KG1 (cell line): ENCODE measurements at places on chromosomes 7 and 10.

DNA sequence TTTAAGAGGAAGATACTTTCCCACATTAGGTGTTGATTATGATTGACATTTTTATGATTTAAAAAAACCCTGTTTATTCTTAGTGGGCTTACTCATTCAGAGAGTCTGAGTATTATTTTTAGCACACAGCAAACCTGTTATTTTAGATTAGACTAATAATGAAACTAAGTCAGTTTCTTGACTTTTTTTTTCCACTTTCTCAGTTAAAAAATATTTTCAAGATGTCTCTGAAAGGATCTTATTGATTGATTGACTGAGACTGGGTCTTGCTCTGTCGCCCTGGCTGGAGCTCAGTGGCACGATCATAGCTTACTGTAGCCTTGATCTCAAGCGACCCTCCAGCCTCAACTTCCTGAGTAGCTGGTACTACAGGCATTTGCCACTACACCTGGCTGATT is 20.4 kb upstream of the INPP5F start:
- no peak for DNase-seq

GRCh38 chr7:39606352-39606751 is 17.0 kb upstream of the RALA start:
- no peak for DNase-seq

DNA sequence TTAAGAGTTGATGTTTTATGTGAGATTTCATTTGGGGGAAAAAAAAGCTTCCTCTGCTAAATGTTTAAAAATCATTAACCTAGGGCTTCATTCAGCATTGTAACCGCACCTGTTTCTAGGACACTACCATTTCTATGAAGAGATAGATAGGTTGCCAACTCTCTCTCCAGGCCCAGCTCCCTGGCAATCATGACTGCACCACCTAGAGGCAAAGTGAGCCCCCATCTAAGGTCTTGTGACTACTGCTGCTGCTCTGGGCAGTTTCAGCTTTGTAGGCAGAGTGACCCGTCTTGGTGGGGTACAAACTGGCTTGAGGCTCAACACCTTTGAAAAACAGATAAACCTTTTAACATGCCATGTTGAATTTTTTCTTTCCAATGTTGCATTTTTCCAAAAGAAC is 27.3 kb upstream of the MRC1 start:
- no peak for DNase-seq

GRCh38 chr10:26251925-26252324 is 35.4 kb downstream of the GAD2 start:
- DNase-seq: no peak

DNA sequence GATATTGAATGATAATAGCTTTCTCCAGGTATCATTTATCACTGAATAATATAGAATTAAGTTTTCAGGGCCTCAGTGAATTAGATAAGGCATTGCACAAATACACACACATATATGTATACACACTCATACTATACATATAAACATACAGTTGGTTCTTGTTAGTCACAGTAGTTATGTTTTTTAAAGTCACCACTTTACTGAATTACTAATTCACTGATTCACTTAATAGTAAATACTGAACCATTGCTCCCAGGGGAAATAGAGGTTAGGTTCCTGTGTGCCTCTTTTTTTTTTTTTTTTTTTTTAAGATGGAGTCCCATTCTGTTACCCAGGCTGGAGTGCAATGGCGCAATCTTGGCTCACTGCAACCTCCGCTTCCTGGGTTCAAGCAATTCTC is 33.6 kb downstream of the PRR15 start:
- no peak for DNase-seq

- no peak for DNase-seq
Measured at GRCh38 chr7:107937531-107937930, 46.5 kb downstream of the DLD start.

GRCh38 chr10:71299071-71299785 is 19.8 kb upstream of the SLC29A3 start:
- no peak for DNase-seq

- no peak for DNase-seq
Measured at GRCh38 chr7:90520484-90520883, 51.0 kb downstream of the PTTG1IP2 start.

DNA sequence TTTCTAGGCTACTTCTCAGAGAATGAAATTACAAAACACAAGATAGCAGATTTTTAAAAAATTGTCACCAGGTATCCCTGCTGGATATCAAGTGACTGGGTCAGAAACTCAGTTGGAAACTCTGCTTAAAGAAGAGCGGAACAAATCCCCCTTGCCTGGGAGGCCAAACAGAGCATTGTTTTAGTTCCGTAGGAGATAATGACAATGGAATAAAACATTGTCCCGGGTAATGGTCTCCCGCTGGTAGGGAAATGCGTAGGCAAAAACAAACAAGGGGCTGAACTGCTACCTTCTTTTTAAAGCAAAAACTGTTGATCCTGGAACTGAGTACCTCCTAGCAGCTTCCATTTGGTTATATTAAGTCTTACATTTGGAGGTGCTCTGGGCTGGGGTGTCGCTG is 21.3 kb upstream of the VAX1 start:
- no peak for DNase-seq

- DNase-seq: no peak
Measured at GRCh38 chr10:108689891-108690290, 1233.4 kb downstream of the XPNPEP1 start.

DNA sequence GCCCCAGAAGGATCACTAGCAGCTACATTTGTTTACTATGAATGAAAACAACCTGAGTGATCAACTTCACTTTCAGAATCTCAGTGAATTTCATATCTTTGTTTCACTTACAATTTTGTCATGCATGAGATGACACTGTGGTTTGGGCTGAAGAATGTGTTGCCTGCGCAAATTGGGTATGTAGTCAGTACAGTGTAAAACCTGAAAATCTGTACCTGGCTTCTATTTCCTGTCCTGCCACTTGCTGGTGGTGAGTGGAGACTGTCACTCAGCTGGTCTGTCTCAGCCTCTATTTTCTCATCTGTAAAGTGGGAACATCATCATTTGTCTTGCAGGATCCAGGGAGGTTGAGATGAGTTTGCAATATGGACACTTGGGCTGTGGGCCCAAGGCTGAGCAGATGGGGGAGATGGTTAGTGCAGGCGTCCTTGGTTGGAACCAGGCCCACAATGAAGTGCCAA is 118.0 kb downstream of the WDFY4 start:
- no peak for DNase-seq

- DNase-seq: no peak
Measured at GRCh38 chr7:156062286-156062685, 250.0 kb upstream of the SHH start.

DNA sequence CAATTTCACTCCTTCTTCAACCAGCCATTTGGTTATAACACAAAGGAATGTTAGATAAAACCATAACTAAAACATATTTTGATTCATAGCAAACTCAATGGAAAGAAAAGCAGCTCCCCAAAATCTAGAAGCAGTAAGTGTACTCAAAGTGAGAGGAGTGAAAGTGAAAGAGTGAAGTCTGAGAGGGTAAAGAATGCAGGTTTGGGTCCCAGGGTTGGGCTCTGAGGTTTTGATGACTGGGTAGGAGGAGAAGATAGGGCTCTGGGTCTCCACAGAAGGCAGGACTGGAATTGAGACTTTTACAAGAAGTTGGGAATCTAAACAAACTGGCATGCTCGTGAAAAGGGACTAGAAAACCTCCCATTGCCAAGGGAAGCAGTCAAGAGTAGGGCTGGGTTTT is 85.4 kb upstream of the RSU1 start:
- DNase-seq: no peak

GRCh38 chr10:132697578-132698200 is 88.3 kb downstream of the NKX6-2 start:
- no peak for DNase-seq

DNA sequence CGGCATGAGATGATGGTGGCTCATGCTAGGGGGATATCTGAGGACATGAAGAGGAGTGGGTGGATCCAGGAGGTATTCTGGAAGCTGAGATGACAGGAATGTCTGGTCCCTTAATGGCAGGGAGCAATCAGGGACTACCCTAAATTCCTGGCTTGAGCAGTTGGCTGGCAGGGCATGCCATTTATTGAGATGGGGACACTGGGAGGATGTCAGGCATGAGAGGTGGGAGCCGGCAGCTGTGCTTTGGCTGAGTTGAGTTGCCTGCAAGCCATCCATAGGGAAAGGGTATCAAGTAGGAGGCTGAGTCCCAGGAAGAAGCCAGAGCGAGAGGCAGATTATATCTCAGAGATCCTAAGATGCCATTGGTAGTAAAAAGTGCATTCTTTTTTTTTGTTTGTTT is 69.6 kb downstream of the COL26A1 start:
- DNase-seq: no peak
